ENCODE measurements at places on chromosomes 3 and 15.

GRCh38 chr15:41018534-41018933 lies 65.3 kb downstream of the CHAC1 start:
- DNase-seq, result no peak

- DNase-seq, result peak; percentile 36
Observed at GRCh38 chr3:182671942-182672341, 121.4 kb upstream of the ATP11B start.

GRCh38 chr15:48896869-48897814 lies 19.2 kb downstream of the EID1 start:
- DNase-seq, result no peak

- DNase-seq, result no peak
Observed at GRCh38 chr3:64355401-64355807, 130.1 kb upstream of the PRICKLE2 start.

GRCh38 chr3:159760046-159760445 lies 228.6 kb upstream of the IL12A start:
- no peak for DNase-seq

GRCh38 chr3:18127174-18127858 lies 297.8 kb downstream of the SATB1 start:
- no peak for DNase-seq

DNA sequence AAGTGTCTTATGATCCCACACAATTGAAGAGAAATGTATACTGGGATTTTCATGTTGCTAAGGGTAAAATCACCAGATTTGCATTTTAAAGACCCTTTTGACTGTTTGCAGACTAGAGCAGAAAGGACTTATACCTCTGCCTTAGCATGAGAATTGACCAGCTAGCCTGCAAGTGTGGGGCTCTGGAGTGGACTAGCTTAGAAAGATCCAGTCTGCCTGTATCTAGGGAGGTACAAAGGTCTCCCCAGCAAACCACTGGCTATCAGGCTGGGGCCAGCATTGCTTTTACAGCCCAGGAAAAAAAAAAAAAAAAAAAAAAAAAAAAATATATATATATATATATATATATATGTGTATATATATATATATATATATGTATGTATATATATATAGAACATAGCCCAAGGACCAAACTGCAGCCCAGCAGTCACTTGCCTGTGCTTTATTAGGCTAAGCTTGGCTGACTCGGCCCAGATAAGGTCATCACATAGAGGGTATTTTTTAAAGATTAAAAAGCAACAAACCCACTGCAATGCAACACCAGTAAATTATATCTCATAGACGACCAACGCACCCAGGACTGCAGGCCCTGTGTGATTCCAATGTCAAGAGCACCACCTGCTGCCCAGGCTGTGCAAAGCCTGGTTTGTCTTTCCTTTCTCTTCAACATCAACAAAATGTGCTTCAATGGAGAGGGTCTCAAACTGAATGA lies 63.7 kb downstream of the DCLK3 start:
- peak; percentile 21 for DNase-seq

- DNase-seq, result no peak
Observed at GRCh38 chr15:100134089-100134583, 207.6 kb downstream of the ADAMTS17 start.

DNA sequence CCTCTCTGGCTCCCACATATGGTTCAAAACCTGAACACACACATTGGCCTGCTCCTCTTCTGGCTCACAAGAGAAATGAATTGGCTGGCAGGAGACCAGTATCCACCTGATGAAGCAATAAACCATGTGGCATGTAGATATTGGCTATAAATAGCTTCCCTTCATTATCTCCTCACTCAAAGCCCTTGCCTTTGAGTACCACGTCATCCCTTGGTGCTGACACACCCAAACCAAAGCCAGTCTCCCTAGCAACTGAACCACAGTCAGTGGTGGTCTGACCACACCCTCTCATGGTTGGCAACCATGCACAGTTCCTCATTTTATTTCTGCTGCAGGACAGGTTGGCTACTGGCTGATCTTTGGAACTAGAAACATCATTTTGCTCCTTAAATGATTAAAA lies 98.8 kb downstream of the ZNF621 start:
- no peak for DNase-seq

DNA sequence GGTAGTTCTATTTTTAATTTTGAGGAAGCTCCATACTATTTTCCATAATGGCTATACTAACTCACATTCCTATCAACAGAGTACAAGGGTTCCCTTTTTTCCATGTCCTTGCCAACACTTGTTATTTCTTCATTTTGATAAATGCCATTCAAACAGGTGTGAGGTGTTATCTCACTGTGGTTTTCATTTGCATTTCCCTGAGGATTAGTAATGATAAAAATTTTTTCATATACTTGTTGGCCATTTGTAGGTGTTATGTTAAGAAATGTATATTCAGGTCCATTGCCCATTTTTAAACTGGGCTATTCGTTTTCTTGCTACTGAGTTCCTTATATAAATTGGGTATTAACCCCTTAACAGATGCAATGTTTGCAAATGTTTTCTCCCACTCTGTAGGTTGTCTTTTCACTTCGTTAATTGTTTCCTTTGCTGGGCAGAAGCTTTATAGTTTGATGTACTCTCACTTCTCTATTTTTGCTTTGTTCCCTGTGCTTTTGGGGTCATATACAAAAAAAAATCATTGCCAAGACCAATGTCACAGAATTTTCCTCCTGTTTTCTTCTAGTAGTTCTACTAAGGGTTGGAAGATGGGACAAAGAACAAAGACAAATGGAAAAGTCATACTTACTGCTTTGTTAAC lies 11.0 kb upstream of the VPS39 start:
- DNase-seq, result no peak

DNA sequence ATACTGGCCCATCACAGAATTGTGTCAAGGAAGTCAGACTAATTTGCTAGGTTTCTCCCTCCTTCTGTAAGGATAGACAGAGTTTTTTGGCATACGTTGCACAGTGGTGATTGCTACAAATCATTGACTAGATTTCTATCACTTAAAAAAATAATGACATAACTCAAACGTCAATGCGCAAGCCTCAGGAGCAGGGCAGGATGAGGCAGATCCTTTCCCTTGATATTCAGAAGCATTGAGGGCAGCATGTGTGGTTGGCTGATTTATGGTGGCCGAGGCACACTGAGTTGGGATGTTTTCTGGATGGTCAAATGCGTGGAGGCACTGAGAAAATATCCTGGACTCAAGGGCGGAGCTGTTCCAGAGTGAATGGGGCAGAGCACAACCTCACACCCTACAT lies 14.4 kb downstream of the THSD4 start:
- no peak for DNase-seq

DNA sequence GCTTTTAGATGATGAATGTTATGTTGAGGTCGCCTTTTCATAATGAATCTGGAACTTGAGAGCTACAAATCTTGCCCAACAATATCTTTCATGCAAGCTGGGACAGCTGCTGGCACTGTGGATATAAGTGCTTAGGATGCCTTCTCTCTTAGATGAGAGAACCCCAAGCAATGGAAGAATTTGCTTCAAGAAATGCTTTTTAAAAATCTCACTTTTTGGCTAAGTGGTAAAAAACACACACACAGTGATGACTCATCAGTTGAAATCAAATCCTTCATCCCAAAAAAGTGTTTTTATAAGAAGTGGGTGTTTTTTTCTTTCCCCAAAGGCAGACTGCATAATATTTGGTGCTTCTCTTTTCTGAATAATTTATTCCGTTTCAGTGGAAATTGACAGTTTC lies 38.4 kb upstream of the GALNT15 start:
- DNase-seq, result no peak

DNA sequence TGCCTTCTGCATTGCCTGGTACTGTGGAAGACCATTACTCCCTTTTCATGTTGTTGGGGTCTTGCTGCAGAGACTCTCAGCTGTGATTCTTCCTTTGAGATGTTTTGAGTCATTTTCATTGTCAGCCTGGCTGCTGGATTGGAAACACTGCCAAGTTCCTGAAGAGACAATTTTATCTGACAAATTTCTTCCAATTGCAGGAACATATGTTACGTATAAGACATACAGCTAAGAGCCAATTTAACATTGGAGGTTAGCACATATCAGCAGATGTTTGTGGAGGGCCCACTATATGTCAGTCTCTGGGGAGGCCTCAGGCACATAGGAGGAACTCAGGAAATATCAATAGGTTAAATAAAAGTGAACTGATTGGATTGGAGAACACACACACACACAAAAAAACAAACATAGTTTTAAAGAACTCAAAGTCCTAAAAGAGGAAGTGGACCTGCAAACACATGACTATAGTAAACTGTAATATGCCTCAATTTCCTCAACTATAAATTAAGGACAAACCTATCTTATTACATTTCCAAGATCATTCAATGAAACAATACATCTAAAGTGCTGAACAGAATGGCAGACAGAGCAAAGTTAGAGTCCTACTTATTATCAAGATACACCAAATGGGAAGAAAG lies 172.3 kb downstream of the MYRIP start:
- DNase-seq, result no peak

GRCh38 chr3:46835491-46835890 lies 27.8 kb downstream of the MYL3 start:
- no peak for DNase-seq

DNA sequence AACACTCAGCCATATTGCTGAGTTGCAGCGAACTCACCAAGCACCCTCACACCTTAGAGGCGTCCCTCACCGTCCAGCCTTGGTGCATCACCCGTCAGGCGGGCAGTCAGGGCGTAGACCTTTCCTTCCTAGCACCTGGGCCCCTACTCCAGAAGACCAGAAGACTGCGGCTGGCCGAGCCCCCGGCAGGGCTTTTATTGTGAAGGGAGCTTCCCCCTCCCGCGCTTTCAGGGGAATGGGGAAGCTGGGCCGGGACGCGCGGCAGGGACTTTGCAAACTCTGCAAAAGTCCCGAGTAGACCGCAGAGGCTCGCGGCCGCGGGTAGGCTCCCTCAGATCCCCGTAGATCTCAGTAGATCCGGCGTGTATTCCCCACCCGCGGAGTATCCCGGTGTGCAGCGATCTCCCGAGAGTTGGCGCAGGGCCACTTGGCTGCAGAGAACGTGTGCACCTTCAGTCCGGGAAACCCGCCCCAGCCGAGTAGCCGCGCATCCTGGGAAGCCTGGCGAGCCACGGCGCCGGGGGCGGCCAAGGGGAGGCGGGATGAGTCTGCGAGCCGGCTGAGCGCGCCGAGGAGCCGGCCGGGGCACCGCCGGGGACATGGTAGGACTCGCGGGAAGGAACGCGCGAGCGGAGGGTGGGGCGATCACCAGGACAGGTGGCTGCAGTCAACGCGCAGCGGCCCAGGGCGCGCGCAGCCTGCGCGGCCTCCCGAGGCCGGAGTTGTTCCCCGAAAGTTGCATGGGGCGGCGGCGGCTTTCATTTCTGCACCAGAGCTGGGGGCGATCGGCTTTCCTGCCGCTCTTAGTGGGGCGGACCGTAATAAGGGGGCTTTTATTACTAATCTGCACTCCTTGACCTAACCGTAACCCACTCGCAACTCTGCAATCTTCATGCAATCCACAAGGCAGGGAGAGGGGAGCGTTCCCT lies at the start of gene GASK1A:
Gene GASK1A (plus strand): TSS at position 268 of the 929 bp plus-strand sequence. CDS start 332 bp downstream, at position 600.
- DNase-seq, result no peak

- DNase-seq, result no peak
Observed at GRCh38 chr3:99128725-99129505, 227.4 kb upstream of the DCBLD2 start.

- peak; percentile 77 for DNase-seq
Observed at GRCh38 chr15:40366457-40367370, 8.7 kb downstream of the DISP2 start.

- no peak for DNase-seq
Observed at GRCh38 chr3:132421832-132422231, 4.5 kb downstream of the DNAJC13 start.

GRCh38 chr3:73745526-73746191 lies 120.9 kb upstream of the PDZRN3 start:
- no peak for DNase-seq

GRCh38 chr3:129775870-129776269 lies 117.6 kb downstream of the TMCC1 start:
- no peak for DNase-seq

DNA sequence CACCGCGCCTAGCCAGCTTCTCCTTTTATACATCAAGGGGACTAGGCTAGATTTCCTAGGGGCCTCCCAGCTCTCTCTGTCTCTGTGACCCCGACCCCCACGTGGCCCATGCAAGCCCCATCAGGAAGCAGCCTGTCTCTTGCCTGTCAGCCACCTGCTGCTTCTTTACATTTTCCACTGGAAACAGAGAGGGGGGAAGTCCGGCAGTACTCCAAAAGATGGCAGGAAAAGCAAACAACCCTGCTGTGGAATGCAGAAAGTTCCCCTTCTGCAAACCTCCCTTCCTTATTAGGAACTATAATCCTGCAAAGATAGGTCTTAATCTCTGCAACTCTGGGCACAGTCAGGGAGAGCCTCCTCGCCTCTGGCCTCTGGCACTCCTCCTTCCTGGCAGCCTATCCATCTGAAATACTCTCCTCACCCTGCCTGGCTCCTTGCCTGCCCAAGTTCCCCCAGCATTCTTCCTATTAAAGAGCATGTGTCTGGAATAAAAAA lies 47.4 kb upstream of the HACD2 start:
- no peak for DNase-seq

- DNase-seq, result no peak
Observed at GRCh38 chr3:107347751-107348150, 29.5 kb upstream of the CCDC54 start.

DNA sequence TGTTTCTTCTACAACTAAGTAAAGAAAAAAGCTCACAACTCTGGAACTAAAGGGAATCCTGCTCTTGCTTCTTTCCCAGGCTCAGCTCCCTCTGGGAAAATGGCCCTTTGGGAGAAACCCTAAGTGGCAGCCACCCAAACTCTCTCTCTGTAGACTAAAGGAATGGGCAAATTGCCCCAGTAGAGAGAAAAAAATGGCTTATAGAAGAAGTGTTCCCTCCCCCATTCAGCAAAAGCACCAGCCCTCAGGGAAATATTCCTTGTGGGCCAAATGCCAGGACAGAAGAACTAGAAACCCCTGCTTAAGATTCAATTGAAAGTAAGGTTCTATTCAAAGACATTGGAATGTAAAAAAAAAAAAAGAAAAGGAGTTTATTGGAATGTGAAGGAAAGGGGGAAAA lies 603.7 kb upstream of the ALCAM start:
- peak; percentile 18 for DNase-seq

DNA sequence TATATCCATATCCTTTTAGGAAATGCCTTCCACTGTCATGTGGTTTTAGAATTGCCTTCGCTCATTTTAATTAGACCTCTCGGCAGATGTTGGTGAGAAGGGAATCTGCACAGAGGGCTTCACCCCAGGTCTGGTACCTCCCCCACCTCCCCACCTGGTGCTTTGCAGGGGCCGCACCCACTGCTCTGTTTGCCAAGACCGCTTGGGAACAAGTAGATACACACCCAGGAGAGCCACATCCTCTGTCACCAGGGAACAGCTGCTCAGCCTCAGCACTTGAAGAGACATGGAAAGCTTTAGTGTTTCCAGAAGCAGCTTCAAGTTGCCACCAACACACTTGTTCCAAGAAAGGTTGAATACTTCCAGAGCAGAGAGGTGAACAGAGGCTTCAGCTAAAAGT lies 21.8 kb downstream of the LRRC31 start:
- DNase-seq, result no peak

- DNase-seq, result no peak
Observed at GRCh38 chr3:71168880-71169411, 414.6 kb downstream of the FOXP1 start.
